ENCODE measurements at places on chromosomes 7 and 10.

- peak; percentile 3 for DNase-seq
Observed at GRCh38 chr7:128166603-128167041, 74.5 kb upstream of the LEP start.

GRCh38 chr10:49605216-49605938, 4.7 kb upstream of the SLC18A3 start:
- no peak for DNase-seq

GRCh38 chr10:25896421-25896820, 37.6 kb upstream of the MYO3A start:
- DNase-seq, result no peak

DNA sequence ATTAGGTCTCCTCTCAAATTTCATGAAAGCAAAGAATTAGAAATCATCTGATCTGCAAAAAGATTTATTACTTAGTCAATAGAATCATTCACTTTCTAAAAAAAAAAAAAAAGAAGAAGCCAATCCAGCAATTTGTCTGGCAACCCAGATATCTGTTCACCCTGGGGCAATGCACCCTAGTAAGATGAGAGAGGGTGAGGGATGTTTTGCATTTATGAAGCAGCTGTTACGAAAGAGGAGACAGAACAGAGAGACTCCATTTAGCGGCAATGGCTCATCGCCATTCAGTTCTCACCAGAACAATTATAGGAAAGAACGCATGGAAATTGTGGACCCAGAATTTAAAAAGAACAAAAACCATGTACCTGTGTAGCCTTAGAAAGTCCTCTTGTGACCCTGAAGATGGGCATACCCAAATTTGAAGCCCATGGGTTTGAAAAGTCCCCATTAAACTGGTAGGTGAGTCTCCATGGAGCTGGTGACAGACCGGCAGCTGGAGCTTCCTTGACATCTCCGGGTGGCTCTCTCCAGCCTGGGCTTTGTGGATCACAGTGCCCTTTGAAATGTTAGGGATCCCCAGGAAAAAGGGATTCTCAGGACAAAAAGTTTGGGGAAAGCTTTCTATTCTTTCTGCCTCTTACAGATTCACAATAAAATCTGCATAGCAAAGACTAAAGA, 45.5 kb upstream of the CCDC3 start:
- DNase-seq, result no peak
